Fibroblast of skin of right biceps (primary cell): ENCODE measurements at places on chromosomes 11 and 22.

DNA sequence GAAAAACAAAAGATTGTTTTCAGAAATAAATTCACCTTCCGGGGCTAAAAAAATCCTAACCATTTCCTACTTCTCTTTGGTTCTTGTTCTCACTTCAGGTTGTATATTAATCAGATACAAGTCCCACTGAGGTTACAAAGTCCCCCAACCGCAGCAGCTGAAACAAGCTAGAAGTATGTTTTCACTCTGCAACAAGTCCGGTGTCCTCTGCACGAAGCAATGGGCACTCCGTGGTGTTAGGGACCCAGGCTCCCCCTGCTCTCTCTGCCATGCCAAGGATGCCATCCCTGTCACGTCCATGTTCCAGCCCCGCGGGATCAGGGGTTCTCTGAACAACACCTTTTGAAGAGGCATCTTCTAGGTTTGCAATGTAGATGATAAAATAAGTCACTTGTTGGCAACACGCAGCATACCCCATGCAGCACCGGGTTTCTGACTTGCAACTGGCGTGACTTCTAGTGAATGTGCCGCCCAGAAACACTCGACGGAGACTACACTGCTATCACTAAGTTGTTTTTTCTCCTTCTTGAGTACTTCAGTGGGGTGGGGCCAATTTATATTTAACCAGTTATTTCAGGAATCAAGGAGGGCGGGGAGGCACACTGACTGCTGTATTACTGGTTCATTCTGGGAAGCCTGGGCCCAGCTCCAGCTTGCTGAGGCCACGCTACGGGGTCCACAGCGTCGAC lies 25.4 kb upstream of the GSTP1 start:
- DNase-seq: no peak

- no peak for DNase-seq
Observed at GRCh38 chr11:65208785-65209710, 27.3 kb downstream of the CAPN1 start.

DNA sequence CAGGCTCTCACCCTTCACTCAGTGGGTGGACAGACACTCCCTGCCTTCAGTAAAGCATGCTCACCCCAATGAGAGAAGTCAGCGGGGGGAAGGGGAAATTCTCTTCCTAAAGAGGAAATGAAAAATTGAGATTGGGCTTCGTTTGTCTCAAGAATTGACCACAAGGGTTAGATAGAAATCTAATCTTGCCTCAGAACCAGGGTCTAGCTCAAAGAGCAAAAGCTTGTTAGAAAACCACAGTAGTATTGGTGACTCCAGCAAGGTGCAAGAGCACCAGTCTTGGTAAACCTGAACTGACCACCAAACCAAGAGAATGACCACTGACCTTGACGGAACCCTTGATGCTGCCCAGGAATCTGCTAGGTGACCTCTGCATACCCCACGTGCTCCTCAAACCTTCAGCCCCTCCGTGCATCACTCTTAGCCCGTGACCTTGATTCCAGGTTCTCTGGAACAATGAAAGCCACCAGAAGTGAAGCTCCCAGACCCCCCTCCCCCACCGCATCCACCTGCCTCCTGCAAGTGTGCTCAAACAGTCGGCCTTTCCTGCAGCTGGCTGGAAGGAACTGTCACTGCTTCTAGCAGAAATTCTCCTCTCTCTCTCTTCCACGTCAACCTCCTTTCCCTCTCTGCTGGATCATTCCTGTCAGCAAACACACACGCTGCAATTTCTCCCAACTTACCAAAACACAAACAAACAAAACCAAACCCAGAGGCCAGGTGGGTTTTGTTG lies 3.1 kb upstream of the TMA7B start:
- DNase-seq: no peak

DNA sequence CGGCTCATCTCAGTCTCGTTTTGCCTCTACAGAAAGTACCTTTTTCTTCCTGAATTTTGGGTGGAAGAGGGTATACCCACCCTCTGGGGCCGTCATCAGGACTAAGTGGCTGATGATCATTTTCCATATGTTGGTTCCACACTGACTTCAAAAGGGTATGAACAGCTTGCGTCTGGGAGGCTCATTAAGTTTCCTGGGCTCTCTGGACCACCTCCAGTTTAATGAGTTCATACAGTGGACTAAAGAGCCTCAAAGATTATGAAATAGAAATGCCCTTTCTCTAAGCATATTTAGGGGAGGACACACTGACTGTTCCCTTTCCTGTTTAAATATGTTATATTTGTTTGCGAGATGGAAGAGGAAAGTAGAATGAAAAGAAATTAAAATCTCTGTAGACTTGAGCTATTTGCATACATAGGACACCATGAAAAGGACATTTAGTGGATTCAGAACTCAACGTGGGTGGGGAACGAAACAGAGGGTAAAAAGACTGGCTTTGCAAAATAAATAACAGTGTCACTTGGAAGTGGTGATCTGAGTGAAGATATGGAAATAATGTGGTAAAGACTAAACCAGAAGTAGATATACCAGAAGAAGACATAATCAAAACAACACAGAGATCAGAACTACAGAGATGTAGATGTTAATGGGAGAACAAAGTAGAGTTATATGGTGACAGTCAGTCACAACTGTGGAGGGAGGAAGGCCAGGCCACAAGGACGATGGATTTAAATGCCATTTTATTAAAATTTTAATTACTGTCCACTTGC lies 18.7 kb downstream of the LDLRAD3 start:
- DNase-seq: no peak

DNA sequence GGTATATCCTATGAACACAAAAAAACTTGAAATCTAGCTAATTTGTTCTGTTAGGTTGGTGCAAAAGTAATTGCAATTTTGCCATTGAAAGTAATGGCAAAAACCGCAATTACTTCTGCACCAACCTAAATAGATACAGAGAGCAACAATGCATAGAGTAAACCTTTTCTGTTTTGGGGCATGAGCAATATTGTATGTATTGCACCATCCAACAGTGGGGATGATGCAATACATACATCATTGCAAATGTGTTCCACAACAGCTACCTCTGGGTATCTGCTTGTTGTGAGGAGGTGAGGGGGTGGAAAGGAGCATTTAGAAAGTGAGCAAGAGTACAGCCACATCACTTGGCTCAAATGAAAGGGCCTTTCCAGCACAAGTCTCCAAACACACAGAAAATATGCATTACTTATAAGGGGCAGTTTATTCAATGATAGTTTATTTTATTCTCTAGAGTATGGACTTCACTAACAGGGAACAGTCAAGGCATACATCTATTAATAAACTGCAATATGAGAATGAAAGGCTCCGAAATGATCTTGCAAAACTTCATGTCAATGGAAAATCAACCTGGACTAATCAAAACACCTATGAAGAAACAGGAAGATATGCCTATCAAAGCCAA lies 77.3 kb downstream of the DEUP1 start:
- DNase-seq: no peak

- DNase-seq: peak; percentile 64
Observed at GRCh38 chr11:59556917-59557348, 45.6 kb downstream of the OR4D9 start.

GRCh38 chr22:19941365-19942082 lies at the start of the genes COMT and TXNRD2:
COMT (plus strand) TSS chr22:19941772; CDS start chr22:19962527, 20,755 bp downstream.
TXNRD2 (minus strand) TSS chr22:19941818; CDS start chr22:19941803, 15 bp downstream.
- peak; percentile 72 for DNase-seq

- no peak for DNase-seq
Observed at GRCh38 chr11:34860034-34860433, 56.1 kb downstream of the APIP start.

GRCh38 chr11:11884774-11885481 lies 43.2 kb downstream of the USP47 start:
- no peak for DNase-seq

- no peak for DNase-seq
Observed at GRCh38 chr11:117097389-117098268, 599 bp downstream of the SIK3 start.

DNA sequence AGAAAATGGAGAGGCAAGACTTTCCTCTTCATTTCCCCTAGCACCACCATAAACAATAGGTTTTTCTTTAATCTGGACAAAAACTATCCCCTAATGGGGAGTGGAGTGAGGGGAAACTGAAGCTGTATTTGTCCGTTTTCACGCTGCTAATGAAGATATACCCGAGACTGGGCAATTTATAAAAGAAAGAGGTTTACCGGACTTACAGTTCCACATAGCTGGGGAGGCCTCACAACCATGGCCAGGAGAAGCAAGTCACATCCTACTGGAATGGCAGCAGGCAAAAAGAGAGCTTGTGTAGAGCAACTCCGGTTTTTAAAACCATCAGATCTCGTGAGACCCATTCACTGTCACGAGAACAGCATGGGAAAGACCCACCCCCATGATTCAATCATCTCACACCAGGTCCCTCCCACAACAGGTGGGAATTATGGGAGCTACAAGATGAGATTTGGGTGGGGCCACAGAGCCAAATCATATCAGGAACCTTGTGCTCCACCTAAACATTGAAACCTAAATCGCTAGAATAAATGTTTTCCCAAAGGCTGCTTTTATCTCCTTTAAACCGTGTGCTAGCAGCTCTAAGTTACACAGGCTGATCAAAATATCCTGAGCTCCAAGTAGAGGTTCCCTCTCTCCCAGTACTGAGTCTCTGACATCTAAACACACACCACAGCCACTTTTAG lies 4.3 kb downstream of the UBQLN3 start:
- DNase-seq: no peak

DNA sequence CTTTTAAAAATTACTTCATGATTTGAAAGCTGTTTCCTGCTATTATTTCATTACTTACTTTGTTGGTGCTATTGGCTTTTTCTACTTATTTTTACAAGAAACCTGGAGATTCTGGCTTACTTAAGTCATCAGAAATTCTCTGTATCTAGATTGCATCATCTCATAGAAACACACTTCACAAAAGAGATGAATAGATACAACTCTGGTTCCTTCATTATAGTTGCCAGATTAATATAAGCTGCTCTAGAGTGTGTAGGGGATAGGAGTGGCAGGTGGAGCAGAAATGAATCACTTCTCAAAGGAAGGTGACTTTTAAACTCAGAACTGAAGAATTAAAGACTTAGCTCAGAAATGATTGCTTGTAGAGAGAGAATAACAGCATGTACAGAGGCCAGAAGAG lies 20.0 kb downstream of the CYP2R1 start:
- peak; percentile 6 for DNase-seq

DNA sequence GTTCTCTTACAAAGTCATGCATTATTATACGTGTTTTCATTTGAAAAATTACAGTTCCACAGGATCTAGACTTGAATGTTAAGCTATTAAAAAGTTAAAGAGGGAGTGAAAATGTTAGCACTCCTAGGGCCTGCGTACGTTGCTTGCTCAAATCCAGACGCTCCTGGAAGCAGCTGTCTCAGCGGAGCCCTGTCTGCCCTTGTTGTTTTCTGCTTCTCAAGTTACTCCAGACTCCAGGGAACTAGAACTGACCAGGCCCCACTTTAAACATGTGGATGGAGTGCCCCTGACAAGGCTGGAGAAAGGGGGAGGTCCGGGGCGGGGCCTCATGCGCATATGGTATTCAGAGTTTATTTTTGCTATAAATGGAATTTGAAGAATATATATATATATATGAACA lies 9.6 kb downstream of the PARVB start:
- DNase-seq: no peak

- no peak for DNase-seq
Observed at GRCh38 chr11:44566952-44567875, 1.8 kb downstream of the CD82 start.

DNA sequence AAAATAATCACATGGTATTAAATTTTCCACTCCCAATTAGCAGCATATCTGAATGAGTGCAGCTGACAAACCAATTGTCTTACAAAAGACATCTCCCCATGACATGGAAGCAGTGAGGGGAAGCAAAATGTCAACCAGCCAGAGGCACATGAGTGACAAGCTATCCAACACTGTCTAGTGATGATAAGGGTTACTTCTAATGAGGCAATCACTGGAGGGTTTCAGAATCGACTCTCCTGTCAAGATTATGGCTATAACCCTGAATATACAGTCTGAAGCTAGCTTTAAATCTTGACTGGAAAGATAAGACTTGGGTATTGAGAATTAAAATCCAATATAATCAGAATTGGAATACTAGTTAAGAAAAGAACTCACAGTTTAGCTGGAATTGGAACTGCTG lies 50.3 kb downstream of the AMBRA1 start:
- DNase-seq: no peak

DNA sequence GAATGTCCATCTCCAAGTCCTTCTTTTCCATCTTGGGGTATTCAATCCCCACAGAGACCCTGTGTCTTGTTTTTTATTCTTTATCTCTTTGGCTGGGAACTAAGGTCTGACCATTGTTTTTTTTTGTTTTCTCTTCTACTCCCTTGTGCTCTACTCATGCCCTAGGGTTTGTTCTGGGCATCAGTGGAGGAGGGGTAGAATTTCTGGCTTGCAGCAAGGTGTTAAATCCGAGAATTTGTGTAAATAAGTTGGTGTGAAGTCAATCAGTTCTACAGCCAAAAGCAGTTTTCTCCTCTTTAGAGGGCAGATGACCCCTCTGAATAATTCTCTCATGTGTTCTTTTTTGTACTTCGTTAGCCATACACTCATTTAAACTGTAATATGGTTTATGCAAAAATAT lies 10.7 kb downstream of the CECR2 start:
- no peak for DNase-seq

- no peak for DNase-seq
Observed at GRCh38 chr11:46049325-46049897, 71.8 kb downstream of the PHF21A start.

GRCh38 chr11:75462117-75462653 lies 29.2 kb upstream of the KLHL35 start:
- no peak for DNase-seq

- DNase-seq: no peak
Observed at GRCh38 chr11:95700471-95700817, 89.1 kb downstream of the FAM76B start.

- DNase-seq: no peak
Observed at GRCh38 chr22:41330169-41330568, 28.8 kb downstream of the ZC3H7B start.

GRCh38 chr11:16027621-16028020 lies 328.7 kb downstream of the SOX6 start:
- peak; percentile 22 for DNase-seq

DNA sequence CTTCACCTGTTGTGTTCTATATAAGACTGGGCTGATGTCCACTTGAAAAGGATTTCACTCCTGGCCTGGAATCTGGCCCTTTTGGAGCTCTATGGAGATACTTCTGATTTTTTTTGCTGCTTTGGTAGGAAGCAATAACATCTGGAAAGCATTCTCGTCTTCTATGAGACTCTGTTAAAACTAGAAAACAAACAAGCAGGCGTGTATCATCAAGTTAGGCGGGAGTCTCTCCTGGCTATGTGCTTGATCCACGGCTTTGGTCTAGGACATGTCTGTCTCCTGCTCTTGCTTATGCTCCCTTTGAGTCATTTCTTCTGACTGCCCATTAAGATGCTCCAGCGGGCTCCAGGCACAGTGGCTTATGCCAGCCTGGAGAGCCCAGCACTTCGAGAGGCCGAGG lies 121.4 kb upstream of the TTC12 start:
- no peak for DNase-seq

DNA sequence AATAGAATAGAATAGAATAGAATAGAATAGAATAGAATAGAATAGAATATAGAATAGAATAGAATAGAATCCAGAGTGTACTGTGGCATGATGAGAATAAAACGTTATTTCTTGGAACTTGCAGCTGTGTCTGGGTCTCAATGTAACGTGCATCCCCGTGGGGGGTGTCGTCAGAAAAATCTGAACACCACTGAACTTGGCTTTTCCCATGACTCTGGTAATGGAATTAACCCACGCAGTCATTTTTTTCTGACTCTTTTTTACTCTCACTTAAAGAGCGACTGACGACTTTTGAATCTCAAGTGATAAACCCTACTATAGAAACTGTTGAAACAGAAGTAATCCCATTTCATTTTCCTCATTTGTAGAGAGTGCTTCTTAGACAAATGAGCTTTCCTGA lies 92.4 kb upstream of the BID start:
- no peak for DNase-seq

- DNase-seq: no peak
Observed at GRCh38 chr11:44959064-44959463, 8.4 kb upstream of the TP53I11 start.

- no peak for DNase-seq
Observed at GRCh38 chr11:115718106-115718505, 213.9 kb upstream of the CADM1 start.
